Right ventricle myocardium inferior (tissue), 1 donor: ENCODE measurements at places on chromosomes 5 and 9. TPM values are rescaled to one million over a fixed set of nuclear protein-coding genes. Genes with fewer than 3 reads are reported as not detected.

Gene COMMD10
- total RNA-seq, result 33.7 TPM

Gene SPINK13
- total RNA-seq, result not detected

Gene PDE8B
- total RNA-seq, result 1.0 TPM

Gene COL23A1
- 22.5 TPM for total RNA-seq

Gene ORM2
- total RNA-seq, result not detected

Gene SLC26A2
- 4.3 TPM for total RNA-seq

Gene PCDHB16
- total RNA-seq, result 2.5 TPM

Gene ELAVL2
- not detected for total RNA-seq

Gene PCDHA9
- total RNA-seq, result not detected

Gene PHF24
- 0.22 TPM for total RNA-seq

Gene AGXT2
- total RNA-seq, result not detected

- no peak for DNase-seq
These were observed 71.5 kb upstream of the PLPP6 start for GRCh38 chr9:4590430-4591122.

- DNase-seq, result peak; percentile 86
These were observed 107.3 kb upstream of the SARDH start for GRCh38 chr9:133845440-133845839.

DNA sequence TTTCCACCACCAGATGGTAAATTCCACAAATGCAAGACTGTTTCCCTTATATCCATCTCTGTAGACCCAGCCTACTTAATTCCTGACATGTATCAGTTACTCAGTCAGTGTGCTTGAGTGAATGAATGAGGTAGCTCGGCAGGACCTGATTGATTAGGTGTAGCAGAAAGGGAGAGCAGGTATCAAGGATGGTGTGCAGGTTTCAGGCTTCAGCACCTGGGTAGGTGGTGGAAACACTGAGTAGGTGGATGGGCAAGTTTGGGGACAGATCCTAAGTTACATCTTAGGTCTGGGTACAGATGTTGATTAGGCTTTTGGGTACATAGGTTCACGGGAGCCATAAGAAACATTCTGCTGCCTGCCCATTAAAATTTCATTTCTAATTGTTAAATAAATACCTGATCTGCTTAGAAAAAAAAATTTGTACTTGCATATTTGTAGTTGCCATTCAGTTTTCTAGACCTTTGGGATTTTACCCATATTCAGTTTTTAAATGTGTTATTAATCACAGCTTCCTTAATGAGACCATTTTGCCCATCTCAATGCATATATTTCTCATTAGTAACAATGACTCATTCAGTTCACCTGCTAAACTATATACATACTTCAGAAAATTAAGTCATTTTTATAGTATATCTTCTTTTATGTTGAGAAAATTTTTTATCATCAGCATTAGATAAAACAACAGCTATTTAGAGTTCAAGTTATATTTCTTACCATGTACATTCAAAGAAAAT, 111.8 kb downstream of the INIP start:
- no peak for DNase-seq

GRCh38 chr9:116008278-116008677, 145.3 kb upstream of the PAPPA start:
- no peak for DNase-seq

DNA sequence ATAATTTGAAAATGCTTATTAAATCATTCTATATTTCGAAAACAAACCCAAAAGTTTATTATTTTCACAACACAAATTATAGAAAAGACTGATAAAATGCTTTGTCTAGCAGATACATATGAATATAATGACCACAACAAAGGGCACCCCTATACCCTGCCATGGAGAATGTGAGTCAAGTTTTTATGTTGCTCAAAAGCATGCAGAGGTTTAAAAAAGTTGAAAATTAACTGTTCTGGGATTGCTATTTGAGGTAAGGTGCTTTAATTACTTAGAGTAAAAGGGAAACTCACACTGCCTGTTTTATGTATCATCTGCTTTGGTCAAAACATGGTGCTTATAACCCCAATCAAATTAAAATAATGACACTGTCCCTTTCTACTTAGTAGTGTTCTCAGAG, 41.0 kb downstream of the MLANA start:
- DNase-seq, result no peak

DNA sequence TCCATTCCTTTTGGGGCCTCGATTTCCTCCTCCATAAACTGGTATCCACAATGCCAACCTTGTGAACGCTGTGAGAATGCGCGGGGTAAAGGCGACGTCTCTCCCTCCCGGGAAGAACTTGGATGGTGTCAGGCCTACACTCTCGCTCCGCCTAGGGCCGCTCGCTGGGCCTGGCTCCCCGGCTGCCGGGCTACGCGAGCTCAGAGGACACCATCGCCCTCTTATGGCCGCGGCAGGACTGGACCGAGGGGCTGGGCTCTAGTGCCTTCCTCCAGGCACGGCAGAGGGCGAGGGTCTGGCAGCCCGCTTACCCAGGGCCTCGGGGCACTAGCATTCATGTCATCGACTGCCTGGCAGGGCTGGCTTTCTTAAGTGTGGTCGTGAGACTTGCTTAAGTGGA, 1.3 kb upstream of the EXOSC2 start:
- DNase-seq, result no peak

DNA sequence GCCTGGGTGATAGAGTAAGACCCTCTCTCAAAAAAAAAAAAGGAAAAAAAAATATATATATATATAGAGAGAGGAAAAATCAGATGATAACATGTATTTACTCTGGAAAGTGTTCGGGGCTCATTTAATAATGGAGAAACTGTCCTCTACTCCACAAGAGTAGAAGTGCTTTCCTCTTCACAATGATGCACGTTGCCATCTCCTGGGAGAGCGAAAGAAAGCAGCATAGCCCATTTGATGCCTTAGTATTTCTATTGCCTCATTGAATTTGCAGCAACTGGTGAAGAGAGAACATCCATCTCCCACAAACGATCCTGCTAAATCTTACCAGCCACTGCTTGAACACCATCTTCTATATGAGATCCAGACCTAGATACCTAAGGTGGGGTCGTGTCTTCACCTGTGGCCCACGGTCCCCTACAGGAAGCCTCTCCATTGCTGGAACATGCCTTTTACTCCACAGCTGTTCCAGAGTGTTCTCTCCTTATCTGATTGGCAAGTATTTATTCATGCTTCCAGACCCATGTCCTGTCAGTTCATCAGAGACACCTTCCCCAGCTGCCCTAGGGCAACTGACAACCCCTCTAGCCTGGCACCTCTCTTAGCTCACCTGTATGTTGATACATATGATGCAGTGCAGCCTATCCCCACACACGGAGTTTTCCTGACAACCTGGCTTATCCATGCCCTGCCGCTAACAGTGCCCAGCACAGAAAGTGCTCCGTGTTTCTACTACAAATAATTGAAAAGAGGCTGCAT, 115.3 kb downstream of the MARCHF11 start:
- DNase-seq, result no peak

DNA sequence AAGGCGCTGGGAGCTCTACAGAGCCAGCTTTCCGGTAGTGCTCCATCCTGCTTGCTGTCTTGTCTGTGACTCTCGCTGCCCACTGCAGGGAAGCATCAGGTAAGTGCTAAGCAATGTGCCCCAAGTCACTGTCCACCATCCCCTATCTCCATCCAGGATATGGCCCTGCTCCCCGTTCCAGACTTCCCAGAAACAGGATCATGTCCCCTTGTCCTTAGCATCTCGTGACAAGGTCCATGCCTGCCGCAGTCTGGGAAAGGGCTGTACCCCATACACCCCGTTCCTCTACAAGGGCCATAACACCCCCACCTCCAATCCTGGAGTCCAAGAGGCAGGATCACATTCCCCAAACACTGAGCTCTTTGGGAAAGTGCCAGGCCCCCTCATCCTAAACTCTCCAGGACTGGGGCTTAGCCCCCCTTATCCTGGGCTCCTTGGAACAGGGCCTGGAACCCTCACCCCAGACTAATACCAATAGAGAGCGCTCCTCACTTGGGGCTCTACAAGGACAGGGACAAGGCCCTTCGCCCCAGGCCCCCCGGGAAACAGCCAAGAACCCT, 566 bp downstream of the RPP25L start:
- DNase-seq, result no peak

DNA sequence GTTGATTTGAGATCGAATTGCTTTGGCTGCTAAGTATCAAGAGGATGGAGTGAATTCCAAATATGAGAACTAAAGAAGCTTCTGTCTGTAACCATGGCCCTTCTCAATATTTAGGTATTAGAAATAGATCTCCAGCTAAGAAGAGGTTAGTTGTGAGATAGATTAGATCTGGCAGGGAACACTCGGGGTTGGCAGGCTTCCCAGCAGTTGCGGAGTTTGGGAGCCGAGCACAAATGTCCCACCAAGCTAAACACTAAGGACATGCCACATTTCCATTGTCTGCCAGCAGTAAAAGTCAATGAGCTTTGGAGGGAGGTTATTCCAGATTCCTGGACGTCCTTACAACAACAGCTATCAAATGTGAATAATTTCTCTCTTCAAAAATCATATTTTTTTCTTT, 85.8 kb downstream of the TAF11L14 start:
- DNase-seq, result no peak

- DNase-seq, result no peak
These were observed 108.2 kb upstream of the GPR151 start for GRCh38 chr5:146624179-146624578.

DNA sequence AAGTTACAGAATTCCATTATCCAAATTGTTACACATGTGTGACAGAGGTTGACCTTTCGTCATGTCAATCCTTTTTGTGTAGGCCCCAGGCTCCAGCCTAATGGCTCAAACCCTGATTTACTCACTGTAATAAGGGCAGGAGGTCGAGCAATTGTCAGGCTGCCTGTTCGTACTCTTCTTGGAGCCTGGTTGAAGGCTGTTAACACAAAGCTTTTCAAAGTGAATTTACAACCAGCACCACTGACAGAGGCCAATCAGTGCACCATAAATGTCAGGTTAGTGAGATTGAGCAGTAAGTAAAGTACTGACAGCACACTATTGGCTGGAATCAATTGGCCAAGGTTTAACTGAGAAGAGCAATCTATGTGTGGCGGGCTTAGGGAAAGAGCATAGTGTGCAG, 16.8 kb downstream of the PRDM6 start:
- DNase-seq, result no peak

DNA sequence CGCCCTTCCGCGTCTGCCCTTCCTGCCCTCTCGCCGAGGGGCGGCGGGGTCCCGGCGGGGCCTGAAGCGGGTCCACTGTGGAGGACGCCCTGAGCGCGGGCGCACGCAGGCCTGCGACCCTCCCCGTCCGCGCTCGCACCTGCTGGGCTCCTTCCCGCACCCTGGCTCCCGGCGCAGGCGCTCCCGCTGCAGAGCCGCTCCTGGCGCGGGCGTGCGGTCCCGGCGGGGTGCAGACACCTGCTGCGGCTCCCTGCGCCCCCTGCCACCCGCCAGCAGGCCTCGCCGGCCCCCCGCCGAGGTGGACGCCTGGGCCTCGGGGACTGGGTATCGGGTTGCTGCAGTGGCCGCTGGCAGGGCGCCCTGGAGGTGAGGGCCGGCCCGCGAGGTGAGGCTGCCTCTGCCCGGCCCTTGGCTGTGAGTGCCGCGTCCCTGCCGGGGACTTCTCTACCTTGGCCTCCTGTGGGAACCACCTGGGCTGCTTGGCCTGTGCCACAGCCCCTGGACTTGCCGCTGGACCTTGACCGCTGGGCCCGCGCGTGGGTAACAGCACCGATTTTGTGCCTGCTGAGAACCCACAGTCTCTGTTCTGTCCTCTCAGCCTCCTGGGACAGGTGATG, 627 bp downstream of the ARRDC1 start:
- no peak for DNase-seq

GRCh38 chr9:135103931-135104639, 16.6 kb downstream of the OLFM1 start:
- peak; percentile 43 for DNase-seq

DNA sequence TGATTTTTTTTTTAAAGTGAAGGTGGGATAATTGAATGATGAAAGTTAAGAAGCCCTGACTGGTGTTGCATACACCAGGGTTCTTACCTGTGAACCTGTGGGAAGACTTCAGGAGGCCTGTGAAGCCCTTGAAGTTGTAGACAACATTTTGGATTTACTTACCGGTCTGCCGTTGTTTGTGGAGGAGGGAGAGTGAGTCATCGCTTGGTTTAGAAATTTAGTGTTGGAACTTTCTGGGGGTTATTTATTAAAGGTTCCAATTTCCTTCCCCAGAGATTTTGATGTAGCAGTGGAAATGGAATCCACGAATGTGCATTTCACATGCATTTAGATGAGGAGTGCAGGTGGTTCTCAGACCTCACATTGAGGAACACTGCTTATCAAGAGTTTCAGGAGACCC, 49.6 kb downstream of the ARHGAP26 start:
- DNase-seq, result no peak

DNA sequence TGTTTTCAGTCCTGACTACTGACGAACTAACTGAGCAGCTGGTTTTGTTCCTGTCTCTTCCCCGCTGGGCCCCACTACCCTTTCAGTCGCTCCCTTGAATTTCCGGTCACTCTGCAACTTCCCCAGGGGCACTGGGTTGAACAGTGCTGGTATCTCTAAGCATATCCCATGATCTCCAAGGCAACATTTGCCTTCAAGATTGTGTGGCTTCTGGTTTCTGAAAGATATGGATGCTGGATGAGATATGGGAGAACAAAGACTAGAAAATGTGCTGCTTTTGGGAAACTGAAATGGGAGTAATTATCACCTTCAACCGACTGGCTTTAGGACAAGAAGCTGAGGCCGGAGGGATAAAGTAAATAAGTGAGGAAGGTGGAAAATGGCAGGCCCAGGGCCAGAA, 258.2 kb upstream of the PIK3R1 start:
- no peak for DNase-seq

DNA sequence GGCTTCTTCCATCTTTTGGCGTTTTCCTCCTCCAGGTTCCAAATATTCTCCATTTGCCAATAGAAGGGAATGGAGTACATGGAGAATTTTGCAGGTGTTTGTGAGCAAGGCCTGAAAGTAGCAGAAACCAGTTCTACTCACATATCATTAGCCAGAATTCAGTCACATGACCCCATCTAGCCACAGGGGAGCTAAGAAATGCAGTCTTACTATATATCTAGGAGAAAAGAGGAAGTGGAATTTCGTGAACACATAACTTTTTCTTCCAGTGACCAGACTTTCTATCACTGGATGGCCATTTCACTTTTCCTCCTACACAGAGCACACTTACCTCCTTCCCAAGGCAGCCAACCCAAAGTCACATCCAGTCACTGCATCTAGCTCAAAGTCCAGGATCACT, 55.1 kb downstream of the LOX start:
- DNase-seq, result no peak

GRCh38 chr5:172288465-172288864, 4.9 kb upstream of the UBTD2 start:
- DNase-seq, result no peak

DNA sequence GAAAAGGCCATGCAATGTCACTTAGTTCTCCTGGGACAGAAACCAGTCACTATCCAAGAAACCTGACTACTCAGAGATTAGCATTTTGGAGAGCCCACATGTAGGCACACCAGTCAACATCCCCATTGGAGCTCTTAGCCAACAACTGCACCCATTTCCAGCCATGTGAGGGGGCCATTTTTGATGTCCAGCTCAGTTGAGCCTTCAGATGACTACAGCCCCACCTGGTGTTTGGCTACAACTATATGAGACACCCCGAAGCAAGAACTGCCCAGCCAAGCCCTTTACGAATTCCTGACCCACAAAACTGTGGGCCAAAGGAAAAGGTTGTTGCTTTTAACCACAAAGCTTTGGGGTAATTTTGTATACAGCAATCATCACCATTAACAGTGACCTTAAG, 300.1 kb downstream of the ASTN2 start:
- no peak for DNase-seq
